ENCODE measurements at places on chromosomes 12 and 14.

DNA sequence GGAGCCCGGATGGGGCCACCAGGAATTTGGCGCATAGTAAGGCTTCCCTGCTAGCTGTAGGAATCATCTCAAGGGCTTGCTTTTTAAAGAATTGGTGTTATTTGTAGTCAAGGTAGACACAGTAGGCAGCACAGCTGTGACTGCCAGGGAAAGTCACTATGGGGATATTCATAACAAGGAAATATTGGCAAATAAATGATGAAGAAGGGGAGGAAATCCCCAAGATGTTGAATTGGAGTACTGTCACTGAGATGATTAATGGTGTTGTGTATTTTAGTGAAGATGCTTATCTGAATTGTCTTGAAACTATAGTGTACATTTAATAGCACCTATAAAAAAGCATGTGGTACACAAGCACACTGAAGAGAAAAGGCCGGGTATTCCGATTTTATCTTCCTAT, 118.9 kb downstream of the NPAS3 start:
- no peak for DNase-seq

- DNase-seq: peak; percentile 72
Observed at GRCh38 chr14:96574633-96575632, 72.8 kb downstream of the PAPOLA start.

GRCh38 chr12:54977857-54978256, 6.7 kb downstream of the TESPA1 start:
- DNase-seq: no peak

GRCh38 chr12:110780448-110780847, 37.8 kb upstream of the PPP1CC start:
- DNase-seq: no peak

GRCh38 chr12:3022961-3023360, 54.2 kb upstream of the TSPAN9 start:
- no peak for DNase-seq

- DNase-seq: no peak
Observed at GRCh38 chr12:92927055-92927435, 2.0 kb downstream of the EEA1 start.

DNA sequence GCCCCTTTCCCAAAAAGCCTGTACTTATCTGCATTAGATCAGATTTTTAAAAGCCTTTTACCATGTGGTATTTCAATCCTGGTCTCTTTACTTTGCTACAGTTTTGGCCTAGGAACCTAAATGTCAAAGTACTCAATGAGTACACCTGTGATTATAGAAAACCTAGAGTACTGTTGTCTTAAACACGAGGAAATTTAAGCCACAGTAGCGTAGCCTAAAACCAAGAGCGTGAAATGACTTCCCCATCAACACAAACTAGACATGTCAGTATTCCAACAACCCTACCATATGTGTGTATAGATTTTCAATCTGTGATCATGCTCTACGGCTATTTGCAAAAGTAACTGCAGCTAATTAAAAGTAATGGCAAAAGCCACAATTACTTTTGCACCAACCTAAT, 52.7 kb upstream of the OR5AU1 start:
- no peak for DNase-seq

DNA sequence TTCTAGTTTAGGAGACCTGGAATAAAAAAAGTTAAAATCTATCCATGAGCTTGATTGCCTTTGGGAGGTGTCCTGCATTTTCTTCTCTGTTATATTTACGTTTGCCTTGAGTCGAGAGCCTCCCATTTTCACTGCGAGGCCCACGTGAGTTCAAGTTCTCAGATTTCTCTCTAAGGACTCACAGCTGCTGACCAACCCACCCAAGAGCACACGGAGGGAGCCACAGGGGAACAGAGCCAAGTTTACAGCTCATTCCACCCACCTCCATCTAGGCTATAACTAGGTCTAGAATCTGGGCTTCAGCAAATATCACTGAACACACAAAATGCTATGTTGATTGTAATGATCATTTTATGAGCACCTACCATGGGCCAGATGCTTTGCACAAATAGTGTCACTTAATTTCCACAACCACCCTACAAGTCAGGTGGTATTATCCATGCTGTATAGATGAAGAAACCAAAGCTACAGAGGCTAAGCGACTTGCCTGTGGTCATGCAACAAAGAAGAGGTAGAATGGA, 16.7 kb downstream of the ALDH1L2 start:
- DNase-seq: no peak

DNA sequence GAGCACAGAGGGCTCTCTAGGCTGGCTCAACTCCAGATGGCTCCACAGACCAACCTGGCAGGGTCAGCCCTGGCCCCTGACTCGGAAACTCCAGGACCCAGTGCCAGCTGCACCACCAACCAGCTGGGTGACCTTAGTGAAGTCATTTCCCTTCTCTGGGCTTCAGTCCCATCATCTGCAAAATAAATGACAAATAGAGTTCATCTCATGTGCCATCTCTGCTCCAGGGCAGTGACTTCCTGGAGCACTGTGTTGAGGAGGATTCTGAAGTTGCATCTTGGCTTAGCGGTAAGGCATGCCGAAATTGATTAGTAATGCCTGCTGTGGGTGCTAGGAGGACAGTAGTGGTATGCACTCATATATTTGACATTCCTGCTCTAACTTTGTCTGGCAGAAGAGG, 31.5 kb downstream of the DTX1 start:
- no peak for DNase-seq

- DNase-seq: peak; percentile 68
Observed at GRCh38 chr12:105983622-105984320, 155.0 kb downstream of the NUAK1 start.

DNA sequence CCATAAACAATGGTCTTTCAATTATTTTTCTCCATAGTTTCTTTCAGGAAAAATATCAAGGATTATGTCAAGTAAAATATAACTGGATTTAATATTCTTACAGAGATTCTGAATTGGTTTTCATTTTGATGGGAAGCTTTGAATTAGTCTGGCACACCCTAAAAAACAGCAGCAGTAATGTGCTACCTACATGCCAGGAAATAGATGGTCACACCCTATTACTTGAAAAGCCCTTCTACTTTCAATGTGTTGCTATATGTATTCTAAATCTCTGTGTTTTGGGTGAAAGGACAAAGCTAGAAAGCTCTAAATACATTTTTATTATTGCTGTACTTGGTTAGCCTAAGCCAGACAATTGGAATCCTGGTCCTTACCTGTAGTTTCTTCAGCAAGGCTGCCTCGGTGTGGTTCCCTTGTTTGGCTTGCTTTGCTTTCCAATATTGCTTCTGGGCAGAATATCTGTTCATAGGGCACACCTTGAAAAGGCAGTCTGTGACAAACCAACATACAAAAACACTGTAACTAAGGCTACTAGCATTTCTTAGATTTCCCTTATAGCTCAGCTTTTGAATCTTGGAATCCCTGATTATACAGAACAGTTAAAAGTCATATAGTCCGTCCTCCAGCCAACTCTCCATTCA, 107.6 kb downstream of the ITPR2 start:
- no peak for DNase-seq

Data from AG20443 (cell line).